ENCODE measurements at places on chromosomes 2 and 18. TPM values are rescaled to one million over a fixed set of nuclear protein-coding genes. Genes with fewer than 3 reads are reported as not detected.

- H3K36me3 ChIP-seq = no peaks in the 10 kb centered on the region
- H3K27me3 ChIP-seq = no peaks in the 10 kb centered on the region
- DNase-seq = no peak
- H3K4me1 ChIP-seq = no peaks in the 10 kb centered on the region
Observed at GRCh38 chr18:76604108-76604934, 109.3 kb upstream of the ZNF516 start.

SCYGR4 gene
- total RNA-seq = not detected

CABLES1 gene
- total RNA-seq = 24.1 TPM

DNA sequence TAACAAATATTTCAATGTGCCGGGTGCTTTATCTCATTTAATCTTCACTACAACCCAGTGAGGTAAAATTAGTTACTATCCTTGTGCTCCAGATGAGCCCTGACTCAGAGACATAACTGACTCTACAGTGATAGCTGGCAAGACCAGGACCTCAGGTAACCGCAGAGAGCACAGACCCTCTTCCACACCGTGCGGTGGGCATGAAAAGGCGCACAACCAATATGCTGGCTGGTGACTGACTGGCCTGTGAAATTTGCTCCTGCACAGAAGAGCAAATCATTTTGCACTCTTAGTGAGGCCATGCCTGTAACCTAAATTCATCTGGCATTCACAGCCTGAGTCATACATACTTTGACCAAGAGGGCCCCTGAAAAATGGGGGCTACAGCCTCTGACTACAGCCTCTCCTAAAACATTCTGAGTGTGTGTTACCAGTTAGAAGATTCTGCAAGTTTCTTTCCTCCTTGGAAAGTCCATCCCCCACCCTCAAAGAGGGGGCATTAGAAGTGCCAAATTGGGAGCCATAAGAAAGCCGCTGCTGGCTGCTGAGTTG lies 22.4 kb upstream of the MSGN1 start:
- no peak overlapping the region for H3K27ac ChIP-seq
- no peaks in the 10 kb centered on the region for H3K36me3 ChIP-seq
- H3K4me3 ChIP-seq = no peak overlapping the region
- no peak for DNase-seq

LCT gene
- 0.04 TPM for total RNA-seq

AQP12A gene
- total RNA-seq = not detected

DCDC2C gene
- not detected for total RNA-seq

RNU2-63P gene
- 20.4 TPM for total RNA-seq

DNA sequence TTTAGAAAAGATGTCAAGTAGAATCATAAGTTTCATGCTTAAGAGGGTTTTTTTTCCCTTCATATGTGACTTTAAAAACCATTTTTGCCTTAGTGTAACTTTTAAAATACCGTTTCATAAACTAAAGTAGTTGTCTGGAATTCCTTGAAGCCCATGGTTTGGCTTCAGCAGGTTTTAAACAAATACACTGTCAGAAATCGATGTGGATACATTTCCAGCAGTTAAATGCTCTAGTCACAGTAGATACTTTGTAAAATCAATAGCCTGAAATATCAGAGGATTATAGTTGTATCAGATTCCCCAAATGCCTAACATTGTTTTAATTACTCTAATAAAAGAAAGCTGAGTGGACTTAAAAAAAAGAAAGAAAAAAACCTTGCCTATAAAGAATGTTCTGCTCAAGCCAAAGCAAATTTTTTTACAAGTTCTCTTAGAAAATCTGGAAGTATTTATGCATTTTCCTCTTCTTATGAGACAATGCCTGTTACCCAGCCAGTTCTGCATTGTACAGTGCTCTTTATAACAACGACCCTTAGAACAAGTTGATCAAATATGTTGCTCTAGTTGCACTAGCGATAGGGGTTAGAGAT lies 260.5 kb downstream of the LTBP1 start:
- no peak overlapping the region for H3K27ac ChIP-seq
- DNase-seq = no peak
- H3K36me3 ChIP-seq = peaks cover 4% of the 10 kb centered on the region
- H3K4me3 ChIP-seq = no peak overlapping the region
- H3K27me3 ChIP-seq = no peaks in the 10 kb centered on the region
